ENCODE measurements at places on chromosomes 3 and 15. TPM values are rescaled to one million over a fixed set of nuclear protein-coding genes. Genes with fewer than 3 reads are reported as not detected.

DNA sequence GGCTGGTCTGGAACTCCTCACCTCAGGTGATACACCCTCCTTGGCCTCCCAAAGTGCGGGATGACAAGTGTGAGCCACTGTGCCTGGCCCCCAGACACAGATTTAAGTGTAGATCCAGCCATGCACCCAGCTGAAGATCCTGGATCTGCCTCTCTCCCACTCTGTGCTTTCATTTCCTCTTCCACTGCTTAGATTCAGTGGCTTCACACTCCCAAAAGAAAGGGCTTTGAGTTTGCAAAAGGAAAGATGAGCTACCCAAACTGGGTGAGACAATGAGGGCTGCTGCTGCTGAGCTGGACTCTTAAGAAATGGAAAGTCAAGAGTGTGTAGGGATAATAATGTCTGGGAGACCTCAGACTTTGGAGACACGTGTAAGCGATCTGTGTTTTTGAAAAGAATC lies 45.5 kb downstream of the ISG20 start:
- no peak for DNase-seq

- DNase-seq, result no peak
These were observed 1006.6 kb downstream of the NAALADL2 start for GRCh38 chr3:175865724-175866123.

DNA sequence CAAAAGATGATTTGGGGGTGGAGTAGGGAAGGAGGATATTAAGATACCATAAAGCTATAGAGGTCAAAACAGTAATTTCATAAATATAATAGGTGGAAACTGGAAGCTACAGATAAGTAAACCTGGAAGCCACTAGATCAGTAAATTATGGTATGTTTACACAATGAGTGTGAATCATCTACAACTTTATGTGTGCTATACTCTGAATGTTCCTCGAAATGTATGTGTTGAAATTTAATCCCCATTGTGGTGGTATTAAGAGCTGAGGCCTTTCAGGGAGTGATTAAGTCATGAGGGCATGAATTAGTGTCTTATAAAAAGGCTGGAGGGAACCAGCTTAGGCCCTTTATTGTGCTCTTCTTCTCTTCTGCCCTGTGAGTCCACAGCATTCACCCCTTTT lies 25.2 kb downstream of the EOMES start:
- no peak for DNase-seq

DNA sequence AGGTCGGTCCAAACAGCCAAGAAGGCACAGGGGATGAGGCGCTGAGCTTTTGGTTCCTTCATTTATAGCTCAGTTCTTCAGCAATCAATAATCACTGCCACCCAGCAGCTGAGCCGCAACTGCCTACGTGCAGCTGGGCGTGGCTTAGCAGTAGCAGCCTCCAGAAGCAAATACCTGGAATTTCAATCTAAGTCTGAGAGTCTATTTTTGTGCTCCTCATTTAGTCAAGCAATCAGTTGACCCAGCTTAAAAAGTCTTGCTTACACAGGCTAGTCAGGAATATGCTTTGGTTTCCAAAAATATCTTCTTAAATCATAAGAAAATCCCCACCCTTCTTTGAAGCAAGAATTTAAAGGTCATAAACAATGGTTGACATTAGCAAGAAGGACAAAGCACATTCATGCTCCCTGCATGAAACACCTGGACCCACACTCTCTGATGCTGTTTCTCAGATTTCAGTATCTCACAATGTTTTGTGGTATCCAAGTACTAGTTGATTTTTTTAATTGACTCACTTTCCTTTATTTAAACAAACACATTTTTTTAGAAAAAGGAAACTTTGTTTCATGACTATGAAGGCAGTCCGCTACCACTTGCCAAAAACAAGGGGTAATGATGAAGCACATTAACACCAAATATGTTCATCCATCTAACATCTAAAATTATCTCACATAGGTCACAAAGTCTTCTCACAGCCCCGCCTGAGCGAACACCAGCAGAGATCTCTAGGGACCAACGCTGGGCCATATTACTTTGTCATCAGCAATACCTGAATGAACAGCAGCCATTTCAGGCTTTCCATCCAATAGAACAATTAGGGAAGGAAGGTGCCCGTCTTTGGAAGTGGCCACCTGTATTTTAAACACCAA lies 106.1 kb downstream of the OXNAD1 start:
- DNase-seq, result no peak

DNA sequence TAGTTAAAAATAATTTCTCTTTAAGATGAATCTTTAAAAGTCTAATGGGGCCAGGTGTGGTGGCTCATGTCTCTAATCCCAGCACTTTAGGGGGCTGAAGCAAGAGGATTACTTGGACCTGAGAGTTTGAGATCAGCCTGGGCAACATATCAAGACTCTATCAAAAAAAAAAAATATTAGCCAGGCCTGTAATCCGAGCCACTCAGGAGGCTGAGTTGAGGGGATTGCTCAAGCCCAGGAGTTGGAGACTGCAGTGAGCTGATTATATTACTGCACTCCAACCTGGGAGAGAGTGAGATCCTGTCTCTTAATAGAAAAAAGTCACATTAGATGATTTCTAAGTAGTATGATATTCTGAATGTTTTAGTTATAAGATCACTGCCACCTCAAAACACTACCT lies 322.0 kb upstream of the MANF start:
- DNase-seq, result no peak

GRCh38 chr3:171183042-171183441 lies 156.5 kb upstream of the SLC2A2 start:
- DNase-seq, result no peak

- no peak for DNase-seq
These were observed 372.3 kb downstream of the SV2B start for GRCh38 chr15:91472316-91472756.

DNA sequence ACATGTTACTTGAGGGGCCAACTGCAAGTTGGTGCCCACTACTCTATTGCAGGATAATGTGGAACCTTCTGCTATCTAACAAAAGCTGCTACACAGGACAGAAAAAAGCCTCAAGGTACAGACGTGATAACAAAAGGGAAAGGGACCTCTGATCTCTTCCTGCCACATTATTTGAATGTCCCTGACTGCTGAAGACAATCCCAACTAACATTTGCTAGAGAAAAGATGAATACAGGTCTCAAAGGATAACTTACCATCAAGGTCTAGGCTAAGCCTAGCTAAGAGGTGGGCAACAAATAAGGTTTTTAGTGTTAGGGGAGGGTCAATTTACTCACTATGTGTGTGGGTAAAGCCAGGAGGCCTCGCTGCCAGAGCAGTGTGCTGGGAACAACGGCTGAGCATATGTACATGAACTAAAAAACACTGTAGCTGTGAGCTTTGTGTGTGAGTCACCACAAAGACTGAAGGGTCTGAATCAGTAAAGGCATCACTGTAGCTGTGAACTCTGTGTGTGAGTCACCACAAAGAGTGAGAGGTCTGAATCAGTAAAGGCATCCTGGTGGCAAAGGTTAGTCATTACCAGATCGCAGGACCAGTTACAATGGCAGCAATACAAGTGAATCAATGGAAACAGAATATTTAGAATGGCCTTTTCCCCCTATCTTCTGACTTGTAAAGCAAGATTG lies 111.7 kb downstream of the LMLN start:
- DNase-seq, result no peak

GRCh38 chr15:75117993-75118392 lies 83.7 kb upstream of the C15orf39 start:
- no peak for DNase-seq

GRCh38 chr3:139934613-139935015 lies 371 bp upstream of the CLSTN2 start:
- DNase-seq, result no peak

DNA sequence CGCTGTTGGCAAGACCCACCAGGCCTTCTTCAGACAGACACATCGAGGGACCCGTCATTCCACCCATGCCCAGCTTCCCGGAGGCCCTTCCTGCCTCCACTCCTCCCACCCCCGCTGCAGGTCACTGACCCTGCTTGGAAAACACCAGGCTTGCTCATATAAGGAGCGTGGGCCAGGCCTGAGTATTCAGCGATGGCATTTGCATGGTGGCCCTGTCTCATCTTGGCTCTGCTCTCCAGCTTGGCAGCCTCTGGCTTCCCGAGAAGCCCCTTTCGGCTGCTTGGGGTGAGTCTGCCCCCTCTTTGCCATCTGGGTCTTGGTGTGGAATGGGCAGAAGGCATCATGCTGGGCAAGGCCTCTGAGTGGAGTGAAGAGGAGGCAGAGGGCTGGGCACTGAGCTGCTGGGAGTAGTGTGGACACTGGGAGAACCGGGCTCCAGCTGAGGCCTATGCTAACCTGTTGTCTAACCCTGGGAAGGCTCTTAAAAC lies at the start of gene ITIH3:
ITIH3 (plus strand) TSS at position 185 of the 488 bp plus-strand sequence; CDS start at position 193, 8 bp downstream.
- no peak for DNase-seq

Gene DVL3
- total RNA-seq, result 64.0 TPM

Gene ATP8B4
- 29.1 TPM for total RNA-seq

Gene CCDC54
- total RNA-seq, result not detected

Gene VPS33B
- 16.6 TPM for total RNA-seq

Gene COMMD4
- total RNA-seq, result 66.7 TPM
